ENCODE measurements at places on chromosomes 1 and 21.

DNA sequence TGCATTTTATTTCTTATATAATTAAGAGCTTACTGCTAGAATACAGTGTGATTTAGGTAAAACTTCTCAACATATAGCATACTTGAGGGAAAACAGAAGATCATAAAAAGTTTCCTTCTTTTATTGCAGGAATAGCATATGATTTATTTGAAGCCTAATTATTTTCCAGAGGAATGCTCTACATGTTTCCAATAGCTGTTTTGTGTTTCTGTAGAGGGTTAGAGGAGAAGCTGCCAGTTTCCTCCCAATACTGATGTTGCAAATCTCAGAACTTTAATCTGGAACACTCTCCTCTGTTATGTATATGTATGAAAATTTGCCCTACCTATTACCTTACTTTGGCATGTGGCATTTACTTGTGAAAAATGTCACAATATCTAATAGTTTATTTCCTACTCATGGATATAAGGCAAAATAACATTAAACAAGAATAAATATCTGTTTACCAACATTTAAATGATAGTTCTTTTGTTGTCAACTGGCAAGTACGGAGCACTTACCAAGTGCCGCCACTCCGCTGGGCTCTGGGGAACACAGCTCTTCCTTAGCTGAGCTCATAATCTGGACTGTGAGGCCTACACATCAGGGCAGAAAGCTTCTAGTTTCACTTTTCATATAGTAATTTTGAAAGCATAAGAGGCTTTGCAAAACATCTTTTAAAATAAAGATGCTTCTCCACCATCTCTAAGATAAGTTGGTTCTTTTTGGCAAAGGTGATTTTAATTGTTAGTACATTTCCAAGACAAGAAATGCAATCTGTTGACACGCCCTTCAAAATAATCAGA, 239.8 kb upstream of the C1orf105 start:
- DNase-seq = no peak

DNA sequence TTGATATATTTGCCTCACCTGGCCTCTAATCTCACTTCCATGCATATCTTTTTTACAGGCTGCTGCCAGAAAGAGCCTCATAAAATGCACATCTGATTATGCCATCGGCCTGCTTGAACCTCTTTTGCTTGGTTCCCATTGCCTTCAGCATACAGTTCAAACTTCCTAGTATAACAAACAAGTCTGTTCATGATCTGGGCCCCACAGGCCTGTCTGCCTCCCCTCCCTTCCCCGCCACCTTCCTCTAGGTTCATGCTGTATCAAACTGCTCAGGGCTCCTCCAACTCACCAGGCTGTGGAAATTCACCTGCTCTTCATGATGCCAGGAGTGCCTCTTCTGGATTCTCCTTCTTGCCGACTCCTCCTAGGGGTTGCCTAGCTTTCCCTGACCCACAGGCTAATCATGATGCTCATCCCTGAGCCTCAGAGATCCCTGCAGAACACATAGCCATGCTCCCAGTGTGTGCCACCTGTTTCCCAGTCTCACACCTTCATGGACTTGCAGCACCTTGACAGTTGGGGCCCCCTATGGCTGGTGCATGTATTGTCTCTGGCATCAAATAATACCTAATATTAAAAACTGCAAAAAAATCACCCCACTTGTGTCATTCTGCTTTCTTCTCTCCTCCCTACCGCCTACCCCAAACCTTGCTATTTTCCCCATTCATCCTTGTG, 33.7 kb upstream of the CD2 start:
- no peak for DNase-seq

GRCh38 chr1:214840356-214840755, 237.4 kb downstream of the CENPF start:
- no peak for DNase-seq

DNA sequence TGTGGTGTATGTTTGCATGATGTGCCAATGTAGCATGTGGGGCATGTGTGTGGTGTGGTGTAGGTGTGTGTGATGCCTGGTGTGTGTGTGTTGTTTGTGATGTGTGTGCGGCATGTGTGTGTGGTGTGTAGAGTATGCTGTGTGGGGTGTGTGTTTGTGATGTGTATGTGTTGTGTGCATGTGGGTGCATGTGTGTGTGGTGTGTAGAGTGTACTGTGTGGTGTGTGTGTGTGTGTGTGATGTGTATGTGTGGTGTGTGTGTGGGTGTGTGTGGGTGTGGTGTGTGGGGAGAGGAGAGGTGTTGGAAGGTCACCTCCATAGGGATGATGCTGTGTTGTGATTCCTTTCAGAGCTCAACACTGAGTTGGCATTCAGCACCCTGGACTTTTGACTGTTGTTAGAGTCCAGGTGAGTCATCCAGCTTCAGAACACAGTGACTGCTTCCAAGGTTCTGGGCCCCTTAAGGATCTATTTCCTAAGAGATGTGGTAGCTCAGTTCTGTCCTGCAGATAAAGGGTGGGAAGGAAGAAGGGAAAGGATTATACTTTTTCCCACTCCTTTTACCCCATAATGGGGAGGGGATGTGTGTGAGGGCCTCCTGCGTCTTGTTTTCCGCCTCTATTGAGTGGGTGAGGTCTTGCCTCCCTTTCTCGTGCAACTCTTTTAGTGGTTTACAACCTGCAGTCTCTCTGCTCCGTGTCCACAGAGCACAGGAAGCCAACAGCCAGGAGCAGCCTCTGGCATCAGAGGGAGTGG, 47.6 kb downstream of the RHOU start:
- DNase-seq = no peak

- no peak for DNase-seq
Observed at GRCh38 chr1:233379869-233380438, 52.4 kb downstream of the MAP3K21 start.

DNA sequence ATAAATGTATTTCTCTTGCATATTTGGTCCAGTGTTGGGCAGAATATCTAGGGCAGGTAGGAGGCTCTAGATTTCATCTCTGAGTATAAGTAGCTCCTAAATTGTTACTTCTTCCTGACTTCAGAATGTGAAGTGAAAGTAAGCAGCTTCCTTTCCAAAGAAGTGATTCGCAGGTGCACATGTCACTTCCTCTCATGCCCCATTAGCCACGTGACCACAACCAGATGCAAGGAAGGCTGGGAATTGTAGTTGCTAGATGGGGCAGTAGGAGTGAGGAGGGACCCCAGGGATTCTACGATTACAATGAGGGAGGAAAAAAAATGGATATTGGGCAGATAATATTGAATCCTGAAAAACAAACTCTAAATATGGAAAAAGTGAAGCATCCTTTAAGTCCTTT, 113.2 kb upstream of the CYYR1 start:
- no peak for DNase-seq

- peak; percentile 71 for DNase-seq
Observed at GRCh38 chr1:113905435-113905861, 322 bp downstream of the DCLRE1B start.

All from ELF-1 (cell line).